ENCODE measurements at places on chromosomes 4 and X. TPM values are rescaled to one million over a fixed set of nuclear protein-coding genes. Genes with fewer than 3 reads are reported as not detected.

DNA sequence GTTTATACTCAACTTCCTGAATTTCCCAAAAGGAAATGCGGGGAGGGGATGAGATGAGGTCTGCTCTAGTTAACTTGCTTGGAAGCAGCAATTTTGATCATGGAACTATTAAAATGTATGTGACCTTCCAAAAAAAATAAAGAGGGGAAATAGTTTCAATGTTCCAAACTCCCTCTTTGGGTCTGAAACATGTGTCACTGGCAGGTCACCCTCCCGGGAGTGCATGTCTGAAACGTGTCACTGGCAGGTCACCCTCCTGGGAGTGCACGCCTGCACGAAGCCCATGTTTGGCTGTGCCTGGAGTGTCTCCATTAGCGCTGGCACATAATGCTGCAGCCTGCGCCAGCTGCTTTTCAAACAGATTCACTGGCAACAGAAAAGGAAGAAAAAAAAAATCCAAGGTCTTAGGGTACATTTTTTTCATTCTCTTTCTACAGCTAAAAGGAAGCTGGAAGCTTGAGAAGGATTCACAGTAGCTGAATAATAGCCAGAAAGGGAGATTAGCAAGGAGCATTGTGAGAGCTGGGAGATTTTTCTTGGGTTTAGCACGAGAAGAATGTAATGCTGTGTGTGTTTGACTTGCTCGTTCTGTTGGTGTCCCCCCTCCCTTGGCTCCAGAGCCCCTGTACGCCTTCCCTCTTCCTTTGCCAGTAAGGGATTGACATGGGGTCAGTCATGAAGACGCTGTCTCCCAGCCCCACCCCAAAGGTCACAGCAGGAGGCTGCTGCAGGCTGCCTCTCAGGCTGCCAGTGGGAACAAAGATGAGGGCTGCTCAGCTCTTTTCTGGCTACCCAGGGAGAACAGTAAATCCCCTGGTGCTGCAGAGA, 39.2 kb upstream of the TLR3 start:
- H3K27ac ChIP-seq, result no peak overlapping the region
- DNase-seq, result no peak
- H3K27me3 ChIP-seq, result peaks cover 5% of the 10 kb centered on the region
- H3K4me3 ChIP-seq, result no peak overlapping the region
- H3K36me3 ChIP-seq, result no peaks in the 10 kb centered on the region

TAF7L gene
- total RNA-seq, result not detected

VCX3B gene
- total RNA-seq, result not detected

GRCh38 chr4:188289531-188290125, 150.4 kb downstream of the TRIML1 start:
- peaks cover 1% of the 10 kb centered on the region for H3K36me3 ChIP-seq
- H3K27ac ChIP-seq, result no peak overlapping the region
- H3K4me3 ChIP-seq, result no peak overlapping the region

GRCh38 chr4:2948895-2949781, 14.1 kb downstream of the NOP14 start:
- no peak overlapping the region for H3K27ac ChIP-seq
- no peaks in the 10 kb centered on the region for H3K27me3 ChIP-seq
- H3K4me1 ChIP-seq, result peaks cover 2% of the 10 kb centered on the region

CT47B1 gene
- total RNA-seq, result not detected

DNA sequence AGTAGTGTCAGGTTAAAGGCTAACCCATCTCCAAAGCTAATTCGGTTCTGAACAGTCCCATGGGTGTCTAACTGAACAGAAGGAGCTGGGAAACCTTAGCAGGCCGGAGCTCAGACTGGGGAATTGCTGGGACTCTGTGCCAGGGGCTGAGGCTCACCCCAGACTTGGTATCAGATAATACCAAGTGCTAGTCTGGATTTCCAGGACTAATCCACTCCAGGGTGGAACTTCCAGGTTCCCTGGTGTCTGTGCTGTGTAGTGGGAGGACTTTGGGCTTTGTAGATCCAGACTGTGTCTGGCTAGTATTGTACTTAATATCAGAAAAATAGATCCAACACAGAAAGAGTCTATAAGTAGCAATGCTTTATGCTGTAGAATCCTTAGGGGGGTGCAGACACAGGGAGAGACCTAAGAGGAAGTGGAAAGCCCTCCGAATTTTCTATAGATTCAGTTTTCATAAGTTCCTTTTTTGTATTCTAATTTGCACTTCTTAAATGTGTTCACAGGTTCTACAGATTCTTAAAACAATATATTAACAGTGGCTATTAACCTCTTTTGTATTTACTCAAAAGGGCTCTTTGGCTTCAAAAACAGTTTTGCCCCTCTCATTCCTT, 4.1 kb downstream of the ZNF827 start:
- H3K36me3 ChIP-seq, result peaks cover 12% of the 10 kb centered on the region
- H3K27me3 ChIP-seq, result no peaks in the 10 kb centered on the region
- H3K27ac ChIP-seq, result peak overlapping the region; percentile 96
- peaks cover 39% of the 10 kb centered on the region for H3K4me1 ChIP-seq
- peak overlapping the region; percentile 92 for H3K4me3 ChIP-seq

- H3K4me1 ChIP-seq, result no peaks in the 10 kb centered on the region
- DNase-seq, result no peak
These were observed 165.9 kb downstream of the PDGFC start for GRCh38 chr4:156805696-156806095.

- H3K27ac ChIP-seq, result no peak overlapping the region
- no peaks in the 10 kb centered on the region for H3K4me1 ChIP-seq
- no peak overlapping the region for H3K4me3 ChIP-seq
These were observed 18.8 kb downstream of the ADGRG4 start for GRCh38 chrX:136319600-136319999.
